ENCODE measurements at places on chromosomes 4 and X.

DNA sequence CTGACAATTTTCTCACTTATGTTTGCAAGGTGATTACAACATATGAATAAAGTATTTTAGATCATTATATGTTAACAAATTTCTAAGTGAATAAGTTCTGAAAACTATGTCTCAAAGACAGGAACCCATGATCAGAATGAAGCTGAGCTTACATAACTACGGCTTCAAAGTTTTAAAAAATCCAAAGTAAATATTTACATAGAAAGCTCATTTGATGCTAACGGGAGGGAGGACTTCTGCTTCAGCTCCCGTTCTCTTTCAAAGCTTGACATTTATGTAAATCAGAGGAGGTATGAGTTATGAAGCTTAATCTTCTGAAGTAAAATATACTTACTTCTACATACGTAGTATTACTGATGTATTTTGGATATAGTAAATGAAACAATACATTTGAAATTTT, 72.9 kb upstream of the PDLIM3 start:
- no peak for DNase-seq

GRCh38 chr4:39469429-39470077, 10.7 kb downstream of the LIAS start:
- peak; percentile 73 for DNase-seq

DNA sequence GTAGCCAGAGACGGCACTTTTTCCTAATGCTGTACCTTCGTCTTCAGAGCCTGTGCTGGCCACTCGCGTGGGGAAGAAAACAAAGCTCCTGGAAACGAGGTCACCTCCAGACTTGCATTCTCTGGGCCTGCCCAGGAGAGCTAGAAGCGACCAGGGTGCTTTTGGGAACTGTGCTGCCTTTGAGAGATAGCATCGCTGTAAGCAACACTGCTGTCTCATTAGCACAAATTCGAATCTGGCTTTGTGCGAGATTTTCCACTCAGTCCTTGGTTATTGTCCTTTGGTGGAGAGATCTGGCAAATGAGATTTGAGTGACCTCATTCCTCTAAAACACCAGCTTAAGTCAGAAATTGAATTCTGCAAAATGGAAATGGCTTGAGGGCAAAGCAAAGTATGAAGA, 66.1 kb upstream of the TLR3 start:
- no peak for DNase-seq

DNA sequence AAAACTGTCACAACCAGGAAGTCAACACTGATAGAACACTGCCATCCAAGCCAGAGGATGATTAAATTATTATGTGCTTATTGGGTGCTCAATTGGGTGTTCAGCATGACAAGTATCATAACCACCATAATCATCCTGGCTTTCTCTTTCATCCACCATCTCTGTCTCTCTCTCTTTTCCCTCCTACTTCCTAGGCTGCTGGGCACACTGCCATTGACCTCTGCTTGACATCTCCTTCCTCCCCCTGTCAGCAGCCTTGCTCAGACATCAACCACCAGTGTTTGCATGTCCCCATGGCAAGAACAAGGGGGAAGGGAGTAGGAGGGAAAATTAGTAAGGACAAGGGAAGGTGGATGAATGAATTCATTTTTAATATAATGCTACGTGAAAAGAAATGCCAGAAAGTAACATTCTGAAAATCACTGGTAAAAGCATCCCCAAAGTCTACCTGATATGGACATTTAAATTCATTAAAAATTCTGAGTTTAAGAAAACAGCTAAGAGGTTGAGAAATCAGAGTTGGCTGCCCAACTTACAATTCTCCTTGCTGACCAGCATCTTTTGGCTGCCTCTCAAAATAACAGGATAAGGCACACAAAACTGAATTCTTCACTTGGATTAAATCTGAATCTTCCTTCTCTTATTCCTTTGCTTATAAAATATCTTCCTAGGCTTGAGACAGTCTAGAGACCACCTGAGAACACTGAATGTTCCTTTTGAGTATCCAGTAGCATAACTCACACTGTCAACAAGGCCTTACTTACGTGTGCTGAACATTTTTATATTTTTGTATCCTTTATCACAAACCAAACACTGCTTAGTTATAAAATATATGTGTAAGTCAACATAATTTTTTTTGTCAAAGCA, 48.5 kb downstream of the SNCA start:
- DNase-seq = no peak

DNA sequence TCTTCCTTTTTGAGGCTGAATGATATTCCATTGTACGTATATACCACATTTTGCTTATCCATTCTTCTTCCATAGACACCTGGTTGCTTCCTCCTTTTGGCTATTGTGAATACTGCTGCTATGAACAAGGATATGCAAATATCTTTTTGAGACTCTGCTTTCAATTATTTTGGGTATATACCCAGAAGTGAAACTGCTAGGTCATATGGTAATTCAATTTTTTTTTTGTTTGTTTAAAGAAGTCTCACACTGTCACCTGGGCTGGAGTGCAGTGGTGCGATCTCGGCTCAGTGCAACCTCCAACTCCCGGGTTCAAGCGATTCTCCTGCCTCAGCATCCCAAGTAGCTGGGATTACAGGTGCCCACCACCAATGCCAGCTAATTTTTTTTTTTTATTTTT, 75.3 kb downstream of the METTL14 start:
- DNase-seq = no peak

DNA sequence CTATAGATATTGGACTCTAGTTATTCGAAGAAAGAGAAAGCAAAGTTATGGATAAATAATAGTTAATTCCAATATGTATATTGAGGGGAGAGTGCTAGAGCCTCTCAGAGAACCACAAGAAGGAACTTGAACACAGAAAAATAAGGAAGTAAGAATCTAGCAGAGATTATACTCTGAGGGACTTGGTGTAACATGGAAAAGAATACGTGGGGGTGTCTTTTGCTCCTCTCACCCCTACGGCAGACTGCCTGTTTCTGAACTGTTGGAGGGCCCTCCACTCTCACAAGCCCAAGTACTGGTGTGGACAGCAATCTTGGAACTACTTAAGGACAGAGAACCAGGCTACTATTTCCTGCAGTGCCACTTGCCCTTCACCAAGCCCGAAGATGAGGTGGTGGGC, 1174.4 kb upstream of the PCDH10 start:
- no peak for DNase-seq

GRCh38 chrX:67346667-67347066, 197.2 kb upstream of the AR start:
- DNase-seq = no peak

DNA sequence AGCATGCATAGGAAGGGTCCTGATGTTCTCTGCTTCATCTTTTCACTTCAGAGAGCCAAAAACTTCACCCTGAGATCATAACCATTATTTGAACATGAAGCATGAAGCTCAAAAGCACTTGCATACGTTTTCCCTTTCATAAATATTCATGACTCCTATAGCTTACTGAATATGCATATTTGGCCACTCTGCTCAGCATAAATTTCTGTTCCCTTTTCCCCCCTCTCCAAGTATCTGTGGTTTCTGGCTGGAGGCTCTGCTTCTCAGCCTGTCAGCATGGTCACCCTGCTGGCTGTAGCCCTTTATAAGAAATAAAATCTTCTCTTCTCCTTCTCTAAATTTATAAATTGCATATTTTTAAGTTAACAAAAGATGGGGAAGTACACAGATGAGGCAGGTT, 384.7 kb upstream of the AGA start:
- no peak for DNase-seq

GRCh38 chr4:98905839-98906238, 23.1 kb downstream of the EIF4E start:
- DNase-seq = no peak

- DNase-seq = no peak
These were observed 82.4 kb upstream of the MTM1 start for GRCh38 chrX:150486011-150486410.

DNA sequence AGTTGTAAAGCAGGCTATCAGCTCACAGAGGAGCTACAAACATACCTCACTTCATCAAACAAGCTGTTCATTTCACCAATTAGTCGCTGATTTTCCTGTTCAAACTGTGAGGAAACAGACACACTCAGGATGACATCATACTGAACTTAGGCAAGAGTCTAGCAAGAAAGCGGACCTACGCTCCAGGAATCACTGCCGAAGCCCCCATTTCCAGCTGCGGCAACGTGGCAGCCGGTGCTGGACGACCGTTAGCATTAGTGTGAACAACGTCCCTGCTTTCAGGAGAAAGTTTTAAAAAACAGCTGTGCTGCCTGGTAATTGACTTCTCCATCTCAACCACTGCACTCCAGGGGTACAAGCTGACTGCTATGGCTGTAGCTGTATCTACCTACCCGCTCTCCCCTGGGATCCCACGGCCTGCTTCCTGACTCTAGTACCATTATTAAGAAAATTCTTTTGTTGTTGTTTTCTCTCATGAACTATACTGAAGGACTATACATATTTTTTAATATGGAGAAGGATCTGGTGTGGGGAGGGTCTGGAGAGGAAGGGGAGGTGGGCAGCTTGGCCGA, 38.3 kb downstream of the NSG1 start:
- DNase-seq = no peak

DNA sequence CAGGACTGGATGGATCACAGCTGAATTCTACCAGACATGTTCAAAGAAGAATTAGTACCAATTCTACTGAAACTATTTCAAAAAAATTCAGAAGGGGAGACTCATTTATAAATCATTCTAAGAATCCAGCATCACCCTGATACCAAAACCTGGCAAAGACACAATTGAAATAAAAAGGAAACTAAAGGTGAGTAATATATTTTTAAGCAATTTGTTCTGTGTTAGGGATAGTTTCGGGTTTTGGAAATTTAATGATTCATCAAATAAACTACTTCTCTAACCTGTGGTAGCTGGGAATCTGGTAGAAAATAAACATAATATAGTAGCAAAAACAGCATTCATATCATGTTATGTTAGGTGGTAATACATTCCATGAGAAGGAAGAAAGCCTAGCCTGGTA, 662.2 kb upstream of the BOD1L1 start:
- no peak for DNase-seq

DNA sequence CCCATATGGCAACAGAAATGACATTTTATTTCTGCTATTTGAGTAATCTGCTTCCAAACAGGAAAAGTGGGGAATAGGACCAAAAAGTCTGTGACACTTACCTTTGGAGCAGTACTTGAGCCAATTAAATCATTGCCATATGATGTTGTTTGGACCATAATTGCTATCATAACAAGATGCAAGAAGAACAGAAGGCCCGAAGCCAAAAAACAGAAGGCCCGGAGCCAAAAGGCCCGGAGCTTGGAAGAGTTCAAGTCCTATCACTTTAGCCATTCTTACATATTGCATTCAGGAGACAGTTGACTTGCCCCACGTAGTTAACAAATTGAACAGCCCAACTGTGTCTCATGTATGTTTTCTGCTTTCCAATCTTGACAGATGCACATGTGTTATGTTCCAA, 285.6 kb downstream of the ARHGAP24 start:
- DNase-seq = no peak

DNA sequence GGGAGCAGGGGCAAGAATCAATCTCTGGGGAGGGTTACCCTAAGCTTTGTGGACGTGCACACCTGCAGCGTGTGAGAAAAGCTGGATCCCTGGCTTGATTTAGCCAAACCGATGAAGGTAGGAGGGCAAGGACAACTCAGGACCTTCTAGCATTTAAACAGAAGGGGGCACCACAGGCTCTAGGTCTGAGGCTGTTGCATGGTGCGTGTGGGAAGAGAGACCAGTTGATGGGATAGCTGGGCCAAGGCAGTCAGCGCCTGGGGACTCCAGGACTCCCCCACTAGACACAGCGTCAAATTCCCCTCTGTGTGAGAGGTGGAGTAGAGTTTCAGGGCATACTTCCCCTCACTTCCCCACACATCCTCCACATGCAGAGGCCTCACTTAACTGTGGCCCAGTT, 4.3 kb downstream of the GABRQ start:
- peak; percentile 2 for DNase-seq

DNA sequence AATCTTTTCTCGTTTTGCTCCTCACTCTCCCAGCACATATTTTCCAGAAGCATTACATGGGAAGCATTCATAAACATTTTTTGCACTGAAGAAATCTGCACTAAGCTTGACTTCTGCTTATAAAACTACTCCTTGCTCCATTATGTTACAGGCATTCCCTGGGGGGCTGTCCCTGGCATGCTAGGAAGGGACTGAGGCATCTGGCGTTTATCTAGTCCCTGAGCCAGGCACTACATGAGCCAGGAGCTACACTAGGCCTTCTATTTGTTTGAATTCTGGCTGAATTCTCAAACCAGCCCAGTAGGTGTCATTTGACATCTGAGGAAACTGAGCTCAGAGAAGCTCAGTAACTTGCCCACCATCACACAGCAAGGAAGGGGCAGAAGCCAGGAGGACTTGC, 43.3 kb downstream of the NHSL2 start:
- DNase-seq = no peak

DNA sequence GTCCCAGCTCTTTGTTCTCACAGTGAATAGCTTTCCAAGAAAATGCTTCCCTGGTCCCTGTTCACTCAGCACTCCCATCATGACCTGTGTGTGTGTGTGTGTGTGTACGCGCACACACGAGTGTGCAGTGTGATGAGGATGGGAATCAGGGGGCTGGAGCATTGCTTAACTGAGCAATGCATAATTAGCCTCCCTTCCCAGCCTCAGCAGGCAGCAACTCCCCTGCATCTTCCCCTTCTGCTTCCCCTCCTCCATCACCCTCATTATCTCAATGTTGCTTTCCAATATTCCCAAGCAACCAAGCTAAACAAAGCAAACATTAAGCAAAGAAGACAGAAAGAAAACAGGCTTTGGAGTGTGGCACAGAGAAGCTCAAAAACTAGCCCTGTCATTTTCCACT, 137.0 kb downstream of the RBM47 start:
- DNase-seq = no peak

DNA sequence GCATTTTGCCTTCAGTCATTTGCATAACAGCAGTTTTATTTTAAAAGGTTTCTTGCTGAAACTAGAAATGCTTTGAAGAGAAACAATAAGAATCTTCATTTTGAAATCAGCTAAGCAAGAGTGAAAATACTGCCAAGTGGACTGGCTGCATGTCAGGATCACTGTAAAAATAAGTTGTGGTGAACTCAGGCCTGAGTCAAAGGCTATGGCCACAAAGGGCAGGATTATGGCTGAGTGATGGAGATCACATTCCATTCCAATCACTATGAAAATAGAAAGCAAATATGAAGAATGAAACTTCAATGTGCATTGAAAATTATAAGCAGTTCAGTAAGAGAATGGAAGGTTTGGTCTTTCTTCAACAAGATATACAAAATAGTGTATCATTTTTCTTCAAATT, 224.5 kb downstream of the PCDH18 start:
- no peak for DNase-seq

DNA sequence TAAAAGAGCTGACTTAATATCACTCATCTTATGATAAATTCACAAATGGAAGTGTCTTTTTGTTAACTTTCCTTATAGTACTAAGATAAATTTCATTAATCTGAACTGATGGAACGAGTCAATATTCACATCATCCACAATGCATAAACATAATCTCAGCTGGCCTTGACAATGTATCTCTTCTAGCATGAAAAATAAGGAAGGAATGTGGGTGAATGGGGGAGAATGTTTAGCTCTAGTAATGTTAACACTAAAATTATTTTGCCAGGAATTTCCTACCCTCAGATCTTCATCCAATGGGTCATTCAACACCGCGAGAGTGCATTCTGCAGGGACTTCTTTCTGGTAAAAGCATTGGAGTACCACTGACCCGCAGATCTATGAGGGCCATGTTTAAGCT, 15.8 kb downstream of the TRPC3 start:
- DNase-seq = no peak
